ENCODE measurements at places on chromosomes 7 and 10.

- no peak for DNase-seq
These were observed 84.1 kb upstream of the PPIF start for GRCh38 chr10:79262959-79263746.

DNA sequence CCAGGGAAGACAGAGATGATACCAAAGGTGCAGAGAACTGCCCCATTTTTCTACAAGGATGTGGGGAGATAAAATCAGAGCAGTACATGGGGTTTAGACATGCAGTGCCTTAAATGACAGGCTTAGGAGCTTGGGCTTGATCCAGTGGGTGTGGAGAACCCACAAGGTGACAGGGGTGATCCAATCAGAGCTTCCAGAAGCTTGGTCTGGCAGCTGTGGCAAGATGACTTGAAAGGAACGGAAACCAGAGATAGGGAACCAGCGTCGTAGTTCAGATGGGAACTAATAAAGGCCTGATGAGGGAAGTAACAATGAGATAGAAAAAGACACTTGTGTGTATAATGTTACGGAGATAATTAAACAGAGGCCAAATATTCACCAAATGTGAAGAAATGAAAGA lies 80.7 kb downstream of the SLC37A3 start:
- DNase-seq: no peak

DNA sequence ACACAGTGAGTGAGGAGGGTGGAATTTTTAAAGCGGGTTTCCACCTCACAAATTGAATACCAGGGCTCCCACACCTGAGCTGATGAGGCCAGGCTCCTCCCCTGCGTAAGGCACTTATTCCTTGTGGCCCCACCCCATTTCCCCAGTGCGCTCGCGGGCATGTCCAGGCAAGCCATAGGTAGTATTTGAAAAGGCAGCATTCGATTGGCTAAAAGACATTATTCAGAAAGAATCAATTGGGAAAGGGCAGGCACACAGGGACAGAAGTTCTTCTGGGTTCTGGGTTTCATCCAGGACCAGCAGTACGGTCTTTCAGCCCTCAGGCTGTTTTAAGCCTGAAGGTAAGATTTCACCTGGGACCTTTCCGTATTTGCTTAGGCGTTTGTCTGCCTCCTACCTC lies 222.3 kb downstream of the BBS9 start:
- DNase-seq: no peak

- no peak for DNase-seq
These were observed 151.3 kb downstream of the GALNT11 start for GRCh38 chr7:152176797-152177196.

DNA sequence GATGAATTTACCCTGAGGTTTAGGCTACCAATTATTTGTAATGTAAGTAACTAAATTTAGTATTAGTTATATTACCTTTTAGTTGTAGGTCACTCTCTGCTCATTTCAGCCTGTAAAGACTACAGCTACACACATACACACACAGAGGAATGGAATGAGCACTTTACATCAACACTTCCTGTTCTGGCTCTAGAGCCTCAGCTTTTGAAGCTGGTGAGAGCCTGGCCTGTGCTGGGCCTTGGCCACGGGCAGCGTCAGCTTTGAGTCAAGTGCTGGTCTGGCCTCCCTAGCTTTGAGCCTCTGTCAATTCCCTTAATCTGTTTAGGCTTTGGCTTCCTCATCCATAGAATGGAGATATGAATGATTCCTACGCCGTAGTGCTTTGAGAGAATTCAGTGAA lies 141.7 kb downstream of the EGFR start:
- DNase-seq: no peak

- no peak for DNase-seq
These were observed 184.9 kb downstream of the PTEN start for GRCh38 chr10:88048312-88048711.

Measured in NT2/D1 (cell line).